Activated CD8-positive, alpha-beta memory T cell treated with anti-CD3 and anti-CD28 coated beads for 24 hours (primary cell): ENCODE measurements at places on chromosomes 2 and 18.

- DNase-seq = no peak
Observed at GRCh38 chr18:8117006-8117371, 492.2 kb upstream of the RAB12 start.

- no peak for DNase-seq
Observed at GRCh38 chr18:46756559-46757201, at the start of gene ST8SIA5. TSS of gene ST8SIA5 (minus strand) at chr18:46757053. CDS start at chr18:46756508, 545 bp downstream.

GRCh38 chr18:9135081-9135911 is 1.3 kb upstream of the ANKRD12 start:
- DNase-seq = no peak

- DNase-seq = no peak
Observed at GRCh38 chr2:150214626-150215025, 272.8 kb downstream of the RND3 start.
